Brain (organoid and tissue), 16 donors: ENCODE measurements at places on chromosomes 7 and 10.

GRCh38 chr7:19916046-19916445 is 142.6 kb upstream of the TMEM196 start:
- peak; percentile 3 for DNase-seq

- no peak for DNase-seq
Observed at GRCh38 chr7:47580811-47581331, 1.0 kb downstream of the TNS3 start.

DNA sequence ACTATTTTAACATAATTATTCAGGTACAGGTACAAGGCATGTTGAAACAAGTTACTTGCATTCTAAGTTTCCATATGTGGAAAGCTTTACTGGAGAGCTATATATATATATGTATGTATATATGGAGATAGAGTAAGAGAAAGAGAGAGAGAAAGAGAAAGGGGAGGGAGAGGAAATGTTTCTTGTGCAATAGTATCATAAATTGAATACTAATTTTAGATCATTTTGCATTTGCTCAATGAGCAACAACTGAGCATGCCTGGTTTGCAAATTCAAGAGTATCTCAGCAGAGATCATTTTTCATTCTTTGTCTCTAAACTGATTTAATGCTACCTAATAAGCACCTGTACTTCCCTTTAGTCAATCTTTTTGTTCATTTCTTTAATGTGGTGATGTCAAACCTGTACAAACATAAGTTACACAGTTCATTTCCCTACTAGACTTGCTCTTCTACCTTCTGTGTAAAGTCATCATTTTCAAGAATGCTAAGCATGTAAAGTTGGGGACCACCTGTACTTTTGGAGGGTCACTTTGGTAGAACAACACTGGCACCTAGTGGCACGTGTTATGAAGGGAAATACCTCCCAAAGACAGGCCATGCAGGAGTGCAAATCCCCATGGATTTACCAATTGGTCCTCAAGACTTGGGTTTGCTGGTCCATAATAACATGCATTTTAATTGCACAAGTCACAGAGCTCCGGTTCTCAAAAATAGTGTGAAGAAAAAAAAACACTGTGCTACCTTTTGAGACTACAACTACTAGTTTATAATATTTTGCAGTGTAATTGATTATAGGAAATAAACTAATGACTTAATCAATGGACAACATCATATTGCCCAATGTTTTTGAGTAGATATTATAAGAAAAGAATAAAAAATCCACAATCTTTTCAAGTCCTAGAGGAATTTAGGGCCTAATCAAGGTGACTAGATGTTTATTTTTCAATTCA is 431.2 kb upstream of the IGFBP3 start:
- DNase-seq, result peak; percentile 74

DNA sequence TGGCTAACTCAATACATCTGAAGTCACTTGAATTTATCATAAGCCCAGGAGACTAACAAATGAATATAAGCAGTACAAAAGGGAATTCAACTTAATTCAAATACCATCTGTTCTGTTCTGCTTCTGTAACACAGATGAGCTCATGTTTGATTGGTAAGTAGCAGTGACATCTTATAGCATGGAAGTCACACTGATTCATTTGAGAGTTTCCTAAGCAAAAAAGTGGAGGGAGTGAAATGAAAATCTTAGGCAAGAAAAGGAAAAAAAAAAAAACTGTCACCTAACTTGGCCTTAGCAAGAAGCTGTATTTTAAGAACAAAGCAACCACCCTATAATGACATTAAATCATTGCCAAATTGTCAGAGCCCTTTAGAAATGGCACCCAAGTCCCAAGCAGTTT is 49.5 kb downstream of the SMURF1 start:
- DNase-seq, result peak; percentile 53

DNA sequence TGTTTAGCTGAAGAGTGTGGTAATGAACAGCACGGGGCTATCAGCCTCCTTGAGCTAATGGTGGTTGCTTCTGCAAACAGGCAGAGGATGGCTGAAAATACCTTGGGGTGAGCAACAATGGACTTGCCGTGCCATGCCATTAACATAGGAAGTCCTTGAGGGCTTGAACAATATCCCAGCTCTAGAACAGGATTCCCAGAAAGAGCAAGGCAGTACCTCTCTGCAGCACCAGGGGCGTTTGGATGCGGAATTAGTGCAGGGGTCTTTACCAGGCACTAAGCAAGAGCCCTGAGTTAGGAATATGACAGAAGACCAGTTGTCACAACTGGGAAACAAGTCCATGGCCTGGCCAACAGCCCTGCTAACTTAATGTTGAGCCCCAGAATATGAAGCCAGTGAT is 143.2 kb upstream of the COBL start:
- no peak for DNase-seq

- DNase-seq, result no peak
Observed at GRCh38 chr10:78620985-78621799, 447.6 kb upstream of the ZMIZ1 start.

GRCh38 chr7:130417213-130417612 is 23.6 kb downstream of the CEP41 start:
- DNase-seq, result no peak

GRCh38 chr10:114403541-114404161 is 651 bp downstream of the AFAP1L2 start:
- no peak for DNase-seq
